HCEC 1CT (cell line): ENCODE measurements at places on chromosomes 5 and 9.

- no peak for DNase-seq
Measured at GRCh38 chr9:88087906-88088305, 50.4 kb downstream of the SPATA31C2 start.

DNA sequence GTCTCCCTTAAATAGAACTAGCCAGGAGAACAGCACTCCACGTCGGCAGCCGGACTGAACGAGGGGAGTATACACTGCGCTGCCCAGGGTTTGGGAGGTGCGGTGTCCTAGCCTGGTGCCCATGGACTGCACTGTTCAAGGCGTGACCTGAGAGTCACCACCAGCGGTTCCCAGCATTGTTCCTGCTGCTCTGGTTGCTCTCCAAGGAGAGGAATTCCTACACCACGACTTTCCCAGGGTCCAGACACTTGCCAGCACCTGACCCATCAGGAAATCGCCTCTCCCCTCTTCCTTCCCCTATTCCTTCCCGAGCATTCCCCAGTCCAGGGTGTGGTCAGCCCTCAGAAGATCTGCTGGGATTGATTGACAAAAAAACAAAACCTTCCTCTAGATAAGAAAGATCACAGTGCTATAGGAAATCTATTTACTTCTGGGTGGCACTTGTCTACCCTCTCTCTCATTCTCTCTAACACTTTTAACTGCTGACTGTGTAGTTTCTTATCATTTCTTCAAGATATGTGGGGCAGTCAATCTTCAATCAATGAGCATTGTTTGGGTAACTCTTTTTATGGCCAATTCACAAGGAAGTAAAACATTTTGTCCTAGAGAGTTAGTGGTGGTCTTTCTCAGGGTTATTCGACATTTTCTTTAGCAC is 297.8 kb upstream of the ACTBL2 start:
- DNase-seq: no peak

GRCh38 chr9:98084396-98084795 is 27.9 kb downstream of the NANS start:
- DNase-seq: no peak

DNA sequence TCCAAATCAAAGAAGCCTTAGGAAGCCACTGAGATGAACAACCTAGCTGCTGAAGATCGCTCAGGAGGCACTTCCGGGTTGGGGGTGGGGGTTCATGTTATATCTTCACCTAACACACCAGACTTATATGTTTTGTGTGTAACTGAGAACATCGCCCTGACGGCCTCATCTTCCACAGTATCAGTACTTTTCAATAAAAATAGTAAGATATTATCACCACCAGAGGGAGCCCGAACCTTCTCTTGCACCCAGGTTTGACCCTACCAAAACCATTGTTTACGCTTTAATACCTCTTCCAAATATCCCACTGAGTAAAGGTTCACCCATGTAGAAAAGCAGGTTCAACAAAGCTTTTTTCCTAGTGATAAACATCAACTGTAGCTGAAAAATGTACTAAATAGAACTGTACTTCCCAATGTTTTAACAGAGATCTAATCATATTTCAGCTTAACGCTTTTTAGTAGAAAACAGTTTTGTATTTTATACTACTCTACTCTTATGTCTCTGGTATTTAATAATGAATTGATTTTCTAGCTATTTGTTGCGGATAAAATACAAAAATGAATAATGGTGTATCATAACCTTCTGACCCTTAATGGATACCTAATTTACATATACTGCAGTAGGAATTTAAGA is 244.0 kb downstream of the EPB41L4A start:
- peak; percentile 50 for DNase-seq

GRCh38 chr9:104882566-104882965 is 45.4 kb downstream of the ABCA1 start:
- DNase-seq: no peak

GRCh38 chr5:53777864-53778618 is 217.6 kb downstream of the NDUFS4 start:
- no peak for DNase-seq

DNA sequence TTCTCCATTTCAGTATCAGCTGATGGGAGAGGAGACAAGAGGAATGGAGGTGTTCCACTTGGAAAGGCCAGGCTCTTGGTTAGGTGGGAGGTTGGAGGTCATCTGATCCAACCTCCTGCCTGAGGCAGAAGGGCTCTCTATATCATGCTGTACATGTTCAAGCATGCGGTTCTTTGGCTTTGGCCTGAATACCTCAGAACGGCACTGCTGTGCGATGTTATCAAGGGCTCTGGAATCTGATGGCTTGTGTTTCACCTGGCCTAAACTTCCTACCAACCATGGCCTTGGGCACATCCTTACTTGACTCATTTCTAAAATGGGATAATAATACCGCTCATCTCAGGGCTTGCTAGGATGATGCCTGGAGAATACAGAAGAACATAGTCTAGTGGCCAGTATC is 90.1 kb upstream of the FAM169A start:
- DNase-seq: no peak

DNA sequence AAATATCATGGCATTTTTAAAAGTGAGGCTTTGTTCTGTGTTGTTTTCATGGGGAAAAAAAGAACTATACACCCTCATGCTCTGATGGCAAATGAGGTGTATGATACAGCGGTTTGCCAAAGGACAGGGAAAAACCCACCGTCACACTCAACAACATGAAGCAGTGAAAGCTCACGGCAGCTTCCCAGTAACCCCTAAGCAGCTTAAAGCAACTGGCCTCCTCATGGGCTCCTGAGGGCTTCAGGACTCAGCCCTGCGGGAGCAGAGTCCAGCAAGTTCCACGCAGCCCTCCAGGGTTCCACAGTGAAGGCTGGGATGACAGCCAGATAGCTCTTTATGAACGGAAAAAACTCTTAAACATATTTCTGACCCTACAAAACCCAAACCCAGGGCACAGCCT is 12.9 kb downstream of the BARHL1 start:
- DNase-seq: no peak
